ENCODE measurements at places on chromosomes 4 and X.

- peak; percentile 40 for DNase-seq
Observed at GRCh38 chr4:42654631-42655268, 2.2 kb downstream of the ATP8A1 start.

GRCh38 chrX:71118985-71119535 lies 664 bp downstream of the MED12 start:
- DNase-seq = no peak

GRCh38 chr4:75048208-75048879 lies 115.4 kb downstream of the PARM1 start:
- DNase-seq = no peak

DNA sequence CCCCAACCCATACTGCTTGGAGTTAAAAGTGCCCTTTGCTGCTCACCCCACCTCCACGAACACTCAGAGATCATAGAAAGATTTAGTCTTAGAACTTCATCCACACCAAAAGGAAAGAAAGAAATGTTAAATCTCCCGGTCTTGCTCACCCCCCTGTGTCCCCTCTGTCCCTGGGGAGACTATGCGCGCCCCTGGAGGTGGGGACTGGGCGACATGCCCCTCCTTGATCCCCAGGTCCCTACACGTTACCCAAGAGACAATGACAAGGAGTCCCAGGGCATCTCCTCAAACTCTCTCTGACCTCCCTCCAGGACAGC lies 620 bp downstream of the ITM2A start:
- no peak for DNase-seq

DNA sequence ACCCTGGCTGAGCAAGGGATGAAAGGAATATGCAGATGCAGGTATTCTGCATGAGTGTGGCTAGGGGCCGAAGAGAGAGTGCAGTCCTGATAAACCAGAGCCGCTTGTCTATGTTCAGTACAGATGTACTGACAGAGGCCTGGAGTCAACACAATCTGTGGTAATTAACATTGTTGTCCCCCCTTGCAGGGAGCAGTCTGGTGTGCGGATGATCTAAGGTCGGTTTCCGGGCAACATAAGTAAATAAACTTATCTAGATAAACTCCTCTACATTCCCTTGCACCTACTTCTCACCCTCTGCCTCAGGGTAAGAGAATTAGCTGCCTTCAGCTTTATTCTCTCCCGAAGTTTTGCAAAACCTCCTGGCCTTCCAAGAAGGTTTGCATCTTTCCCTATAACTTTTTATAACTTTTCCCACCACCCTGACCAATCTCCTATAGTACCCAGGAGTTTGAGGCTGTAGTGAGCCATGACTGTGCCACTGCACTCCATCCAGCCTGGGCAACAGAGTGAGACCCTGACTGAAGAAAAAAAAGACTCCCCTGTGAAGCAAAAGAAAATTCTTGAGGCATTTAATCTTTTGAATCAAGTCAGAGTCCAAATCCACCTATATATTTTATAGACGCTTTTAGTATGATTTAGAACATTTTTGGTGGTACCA lies 26.6 kb downstream of the SNX25 start:
- DNase-seq = no peak

GRCh38 chrX:13007519-13008188 lies 32.7 kb downstream of the TMSB4X start:
- DNase-seq = peak; percentile 66

- DNase-seq = peak; percentile 65
Observed at GRCh38 chr4:3041192-3042142, 32.9 kb downstream of the HTT-AS start.

DNA sequence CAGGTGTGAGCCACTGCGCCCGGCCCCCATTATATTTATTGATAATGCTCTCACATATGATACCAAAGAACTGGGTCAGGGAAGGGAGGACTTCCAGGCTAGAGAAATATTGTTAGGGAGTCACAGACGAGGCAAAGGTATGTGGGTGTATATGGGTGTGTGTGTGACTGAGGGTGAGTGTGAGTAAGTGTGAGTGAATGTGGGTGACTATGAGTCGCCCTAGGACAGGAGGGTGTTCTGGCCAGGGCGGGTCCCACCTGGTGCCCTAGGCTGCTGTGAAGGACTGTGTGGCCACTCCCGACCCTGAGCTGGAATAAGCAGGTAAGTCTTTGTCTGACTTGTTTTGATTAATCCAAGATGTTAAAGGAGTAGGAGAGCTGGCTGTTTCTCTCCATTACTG lies 34.4 kb downstream of the RWDD4 start:
- peak; percentile 75 for DNase-seq

DNA sequence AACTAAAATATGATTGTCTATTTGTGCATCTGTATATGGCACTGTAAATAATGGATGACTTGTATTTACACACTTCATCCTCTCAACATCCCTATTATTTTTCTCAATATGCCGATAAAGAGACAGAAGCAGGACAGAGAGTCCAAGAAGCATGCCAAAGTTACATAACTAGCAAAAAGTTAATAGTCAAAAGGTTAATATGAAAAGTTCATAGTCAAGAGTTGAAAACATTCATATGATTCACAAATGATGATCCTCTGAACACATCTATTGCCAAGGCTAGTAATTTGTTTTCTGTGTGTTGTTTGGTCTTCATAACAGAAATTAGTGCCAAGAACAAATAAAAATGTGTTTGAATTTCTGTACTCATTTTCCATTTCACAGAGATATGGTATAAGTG lies 231.0 kb downstream of the ADAMTS3 start:
- no peak for DNase-seq

- DNase-seq = peak; percentile 95
Observed at GRCh38 chr4:115279330-115279729, 165.9 kb upstream of the NDST4 start.

DNA sequence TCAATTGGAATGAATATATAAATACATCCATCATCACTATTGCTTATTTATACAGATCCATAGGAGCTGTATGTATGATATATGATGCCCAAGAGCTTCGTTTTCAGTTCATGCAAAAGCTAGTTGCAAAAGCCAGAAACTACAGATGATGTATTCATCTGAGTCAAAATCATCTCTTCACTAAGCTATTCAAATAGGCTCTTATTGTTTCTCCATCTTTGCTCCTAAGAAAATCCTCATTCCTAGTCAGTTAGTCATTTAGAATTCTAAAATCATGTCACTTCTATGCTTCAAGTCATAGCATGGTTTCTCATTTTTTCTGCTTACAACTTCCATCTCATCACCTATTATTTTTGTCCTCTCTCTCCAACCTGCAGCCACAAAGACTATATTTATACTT lies 300.1 kb upstream of the TRAM1L1 start:
- DNase-seq = peak; percentile 41

GRCh38 chrX:141945426-141945825 lies 41.7 kb downstream of the MAGEC1 start:
- DNase-seq = peak; percentile 29

DNA sequence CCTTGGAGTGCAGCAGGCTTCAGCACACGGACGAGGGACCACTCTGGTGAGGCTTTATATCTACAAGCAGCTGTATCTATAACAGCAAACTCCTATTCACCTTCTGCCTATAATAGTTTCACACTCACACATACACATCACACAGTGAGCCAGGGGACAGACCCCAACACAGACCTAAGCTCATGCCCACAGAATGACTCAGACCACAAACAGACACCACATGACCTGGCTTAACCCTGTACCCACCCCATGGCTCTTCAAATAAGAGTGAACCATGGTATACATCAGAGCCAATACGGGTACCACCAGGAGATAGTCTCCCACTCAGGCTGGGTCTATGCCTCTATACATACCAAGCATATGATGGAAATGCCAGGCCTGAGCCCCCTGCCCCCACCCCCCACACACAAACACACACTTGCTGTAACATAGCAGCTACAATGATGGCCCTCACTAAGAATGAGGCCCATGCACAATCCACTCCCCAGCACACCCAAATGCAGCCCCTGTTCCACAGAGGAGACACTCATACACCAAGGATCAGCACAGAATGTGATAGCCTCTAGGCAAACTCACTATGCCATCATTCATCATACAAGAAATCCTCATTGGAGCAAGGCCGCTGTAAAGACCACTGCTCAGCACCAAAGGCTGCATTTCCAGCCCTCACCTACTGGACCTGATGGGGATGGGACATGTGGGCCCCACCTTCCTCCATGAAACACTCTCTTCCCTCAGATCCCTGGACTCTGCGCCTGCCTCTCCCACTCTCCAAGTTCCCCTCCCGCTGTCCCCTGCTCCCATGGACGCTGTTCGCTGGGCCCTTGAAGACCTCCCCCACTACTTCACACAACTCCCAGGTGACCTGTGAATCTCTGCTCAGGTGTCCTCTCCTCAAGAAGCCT lies 62.1 kb upstream of the XIAP start:
- no peak for DNase-seq

- no peak for DNase-seq
Observed at GRCh38 chr4:25702848-25703247, 47.2 kb downstream of the SLC34A2 start.

DNA sequence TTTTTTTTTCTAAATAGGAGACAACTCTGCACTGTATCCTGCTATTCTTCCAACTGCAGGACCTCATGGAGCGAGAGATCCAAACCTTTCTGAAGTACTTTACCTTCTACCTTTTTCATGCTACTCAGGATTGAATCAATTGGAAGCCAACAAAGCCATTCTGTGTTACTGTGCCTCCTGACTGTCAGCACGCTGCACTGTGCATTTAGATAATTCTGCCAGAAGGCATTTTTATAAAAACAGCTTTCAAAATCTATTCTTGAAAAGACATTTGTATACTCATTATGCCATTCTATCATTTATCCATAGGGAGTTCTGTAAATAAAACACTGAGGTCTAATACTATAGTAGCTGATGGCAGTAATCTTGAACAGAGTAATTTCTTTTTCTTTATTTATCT lies 142.8 kb downstream of the SLIT2 start:
- DNase-seq = no peak

- no peak for DNase-seq
Observed at GRCh38 chrX:101079736-101080270, 1.1 kb downstream of the TMEM35A start.

DNA sequence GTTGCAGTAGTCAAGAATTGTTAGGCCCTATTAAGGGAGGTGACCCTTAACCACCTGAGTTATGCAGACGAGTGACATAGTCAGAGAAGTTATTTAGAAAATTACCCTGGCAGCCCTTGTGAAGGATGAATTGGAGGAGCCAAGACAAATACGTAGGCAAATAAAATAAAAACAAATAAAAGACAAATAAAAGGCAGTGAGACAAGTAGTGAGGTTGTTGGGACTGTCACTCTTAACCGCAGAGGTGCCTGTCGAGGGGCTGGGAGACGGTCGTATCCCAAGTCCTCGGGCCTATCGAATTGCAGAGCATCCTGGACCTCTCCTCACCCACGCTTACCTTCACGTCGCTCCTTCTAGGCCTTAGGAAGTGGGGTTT lies 58.0 kb upstream of the ZC4H2 start:
- DNase-seq = no peak

DNA sequence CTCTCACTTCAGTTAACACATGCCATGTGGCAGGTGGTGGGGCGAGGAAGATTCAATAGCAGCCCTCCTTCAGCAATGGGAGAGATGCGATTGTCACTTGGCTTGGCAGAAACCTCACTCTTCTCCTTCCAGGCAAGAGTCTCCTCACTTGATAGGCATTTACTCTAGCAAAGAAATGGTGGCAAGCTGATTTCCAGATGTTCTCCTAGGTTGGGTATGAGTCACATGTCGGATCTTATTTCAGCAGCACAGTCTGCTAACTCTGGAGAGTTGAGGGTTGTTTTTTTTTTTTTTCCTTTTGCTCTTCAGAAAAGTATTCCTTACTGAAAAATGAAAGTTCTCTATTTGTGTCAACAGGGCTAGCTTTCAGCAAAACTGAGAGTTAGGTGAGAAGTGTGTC lies 119.5 kb upstream of the CHRDL1 start:
- DNase-seq = peak; percentile 47

DNA sequence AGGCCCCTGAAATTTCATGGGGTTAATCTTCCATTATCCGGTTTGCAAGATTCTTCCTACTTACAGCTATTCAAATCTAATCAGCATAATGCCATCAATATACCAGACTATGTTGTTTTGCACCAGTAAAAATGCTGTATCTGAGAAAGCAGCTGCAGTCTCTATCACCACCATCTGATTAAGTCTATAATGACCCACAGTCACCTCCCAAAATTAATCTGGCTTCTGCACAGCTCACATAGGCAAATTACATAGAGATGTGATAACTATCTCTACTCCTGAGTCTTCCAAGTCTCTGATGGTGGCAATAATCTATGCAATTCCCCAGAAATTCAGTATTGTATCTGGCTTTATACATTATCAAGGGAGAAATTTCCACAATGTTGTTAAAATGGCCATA lies 113.2 kb downstream of the STPG2 start:
- DNase-seq = no peak

- peak; percentile 91 for DNase-seq
Observed at GRCh38 chr4:53558065-53558801, 33.1 kb downstream of the LNX1 start.

DNA sequence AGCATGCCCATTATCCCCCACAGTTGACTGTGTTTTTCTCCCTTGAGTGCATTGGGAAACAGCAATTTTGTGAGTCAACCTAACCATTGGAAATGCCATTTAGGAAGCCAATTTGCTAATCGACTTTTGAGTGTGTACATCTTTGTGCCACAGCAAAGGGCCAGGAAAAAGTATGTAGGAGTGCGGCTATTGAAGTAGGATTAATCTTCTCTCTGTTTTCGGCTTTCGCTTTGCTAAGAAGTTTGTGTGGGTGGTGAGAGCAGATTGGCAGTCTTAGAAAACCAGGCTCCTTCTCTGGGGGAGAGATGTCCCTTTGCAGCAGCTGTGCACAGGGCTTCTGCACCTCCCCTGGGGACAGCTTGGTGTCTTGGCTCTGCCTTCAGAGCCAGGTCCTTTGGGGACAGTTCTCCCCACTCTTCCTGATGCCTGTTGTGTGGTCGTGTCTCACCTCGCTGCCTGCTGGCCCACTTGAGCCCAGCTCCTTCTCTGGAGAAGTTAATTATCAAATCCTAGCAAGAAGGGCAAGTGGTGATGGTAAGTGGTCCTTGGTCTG lies 74.5 kb downstream of the GEMIN8 start:
- no peak for DNase-seq

Measured in epithelial cell of esophagus (primary cell).